Stimulated activated CD8-positive, alpha-beta memory T cell treated with anti-CD3 and anti-CD28 coated beads, Interleukin-12 subunit alpha, Interleukin-12 subunit beta, amount 100 ng/mL, for 4 hours (primary cell): ENCODE measurements at places on chromosomes 12 and 14.

GRCh38 chr12:103640831-103641230, 53.8 kb downstream of the STAB2 start:
- DNase-seq, result no peak

GRCh38 chr12:110262442-110263388, 18.3 kb upstream of the ATP2A2 start:
- DNase-seq, result no peak

DNA sequence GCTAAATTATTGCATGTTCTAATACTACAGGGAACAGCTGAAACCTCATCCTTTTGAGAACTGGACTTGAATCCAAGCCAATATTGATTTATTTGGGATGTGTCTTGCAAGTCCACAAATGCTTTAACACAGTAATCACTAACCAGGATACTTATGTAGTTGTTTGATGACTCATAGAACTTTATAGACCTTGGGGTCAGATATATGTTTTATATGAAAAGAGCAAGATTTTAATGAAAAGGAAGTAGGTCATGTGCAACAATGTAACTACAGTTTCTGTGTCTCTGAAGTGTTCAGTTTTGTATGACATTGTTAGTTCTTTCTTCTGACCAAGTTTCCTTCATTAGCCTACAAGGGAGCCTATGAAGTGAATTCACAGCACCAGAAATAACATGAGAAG, 352.0 kb downstream of the ZFP36L1 start:
- no peak for DNase-seq

- no peak for DNase-seq
Observed at GRCh38 chr14:61107869-61108493, 126.9 kb downstream of the SLC38A6 start.
